ENCODE measurements at places on chromosomes 2 and 18.

- no peak for DNase-seq
Observed at GRCh38 chr2:8502316-8502715, 179.5 kb upstream of the ID2 start.

DNA sequence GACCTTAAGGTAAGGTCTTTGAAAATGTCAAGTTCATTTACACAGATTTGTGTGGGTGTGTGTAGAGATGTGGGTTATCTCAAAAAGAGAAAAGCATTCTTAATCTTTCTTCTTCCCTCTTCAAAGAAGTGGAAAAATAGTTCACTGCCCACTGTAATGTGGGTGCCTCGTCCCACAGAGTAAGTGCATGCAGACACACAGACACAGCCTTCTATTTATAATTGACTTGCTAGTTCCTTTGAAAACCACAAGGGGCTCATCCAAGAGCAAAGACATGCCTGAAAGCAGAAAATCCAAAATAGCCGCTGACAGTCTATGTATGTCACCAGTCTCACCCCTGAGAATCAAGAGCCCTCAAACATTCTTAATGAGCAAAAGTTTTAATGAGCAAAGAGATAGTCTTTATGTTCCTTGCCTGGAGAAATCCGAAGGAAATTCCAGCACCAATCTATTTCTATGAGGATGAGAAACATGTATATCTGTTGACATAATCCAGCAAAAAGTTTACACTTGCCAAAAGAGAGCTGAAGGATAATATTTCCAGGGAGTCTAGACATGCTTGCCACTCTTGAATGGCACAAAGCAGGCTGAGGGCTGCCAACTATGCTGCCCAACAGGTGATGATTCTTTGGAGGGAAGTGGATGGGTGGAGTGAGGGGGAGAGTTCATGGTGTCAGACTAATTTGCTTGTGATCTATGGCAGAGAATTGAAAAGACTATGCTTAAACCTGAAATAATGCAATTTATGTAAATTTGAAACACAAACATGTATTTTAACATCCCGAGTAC, 93.9 kb downstream of the ACVR1 start:
- DNase-seq, result peak; percentile 55

GRCh38 chr18:2135309-2135708, 436.0 kb downstream of the METTL4 start:
- DNase-seq, result no peak

DNA sequence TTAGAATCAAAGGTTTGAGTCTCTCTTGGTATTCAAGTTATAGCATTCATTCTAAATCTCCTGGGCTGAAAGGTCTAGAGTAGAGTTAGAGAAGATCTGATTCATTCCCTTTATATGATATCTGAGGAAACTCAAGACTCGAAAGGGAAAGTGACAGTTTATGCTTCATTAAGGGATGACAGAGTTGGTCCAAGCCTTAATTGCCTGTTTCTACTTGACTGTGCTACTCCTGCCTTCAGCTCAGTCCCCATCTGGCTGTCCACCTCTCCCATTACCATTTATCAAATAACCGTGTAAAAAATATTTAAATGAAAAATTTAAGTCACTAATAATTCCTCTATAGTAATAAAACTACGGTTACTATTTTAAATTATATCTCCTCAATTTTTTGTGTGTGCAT, 537.1 kb upstream of the MEX3C start:
- DNase-seq, result no peak

DNA sequence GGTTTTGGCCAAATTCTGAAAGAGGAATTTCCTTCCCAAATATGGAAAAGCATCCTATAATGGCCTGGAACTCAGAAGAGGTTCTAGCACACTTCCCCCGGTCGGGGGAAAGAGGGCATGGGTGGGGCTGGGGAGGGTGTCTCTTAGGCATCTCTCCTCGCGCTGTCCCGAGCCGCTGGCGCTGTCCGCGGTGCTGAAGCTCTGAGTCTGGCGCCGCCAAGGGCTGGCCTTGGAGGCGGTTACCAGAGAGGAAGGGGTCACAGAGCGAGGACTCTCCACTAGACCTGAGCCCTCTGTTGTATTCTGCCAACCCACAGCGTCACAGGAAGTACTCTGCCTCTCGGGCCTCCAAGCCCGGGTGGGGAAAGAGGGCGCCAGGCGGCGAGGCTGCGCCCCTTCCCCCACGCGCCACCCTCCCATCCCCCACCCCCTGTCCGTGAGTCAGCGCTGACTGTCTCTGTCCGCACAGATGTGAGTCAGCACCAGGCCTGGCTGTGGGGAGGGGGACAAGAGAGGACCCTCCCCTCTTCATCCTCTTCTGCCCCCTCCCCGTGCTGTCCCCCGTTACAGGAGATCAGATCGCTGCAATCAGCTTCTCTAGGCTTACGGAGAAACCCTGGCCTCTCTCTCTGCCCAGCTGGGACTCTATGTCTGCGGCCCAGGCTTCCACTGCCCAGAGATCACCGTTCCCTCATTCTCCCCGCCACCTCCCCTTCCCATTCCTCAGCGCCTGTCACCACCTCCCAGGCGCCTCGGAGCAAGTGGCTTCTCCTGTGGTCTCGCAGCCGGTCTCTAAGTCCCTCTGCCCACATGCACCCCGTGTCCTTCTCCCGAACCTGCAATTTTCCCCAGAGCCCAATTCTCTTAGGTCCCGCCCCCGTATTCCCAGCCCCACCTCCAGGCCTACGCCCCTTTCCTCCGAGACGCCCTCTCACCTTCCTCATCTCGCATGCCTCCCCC, 779 bp downstream of the PTPRN start:
- DNase-seq, result peak; percentile 60
